ENCODE measurements at places on chromosomes 2 and 18.

- DNase-seq = no peak
These were observed 119.0 kb upstream of the KLHL14 start for GRCh38 chr18:32891797-32892196.

DNA sequence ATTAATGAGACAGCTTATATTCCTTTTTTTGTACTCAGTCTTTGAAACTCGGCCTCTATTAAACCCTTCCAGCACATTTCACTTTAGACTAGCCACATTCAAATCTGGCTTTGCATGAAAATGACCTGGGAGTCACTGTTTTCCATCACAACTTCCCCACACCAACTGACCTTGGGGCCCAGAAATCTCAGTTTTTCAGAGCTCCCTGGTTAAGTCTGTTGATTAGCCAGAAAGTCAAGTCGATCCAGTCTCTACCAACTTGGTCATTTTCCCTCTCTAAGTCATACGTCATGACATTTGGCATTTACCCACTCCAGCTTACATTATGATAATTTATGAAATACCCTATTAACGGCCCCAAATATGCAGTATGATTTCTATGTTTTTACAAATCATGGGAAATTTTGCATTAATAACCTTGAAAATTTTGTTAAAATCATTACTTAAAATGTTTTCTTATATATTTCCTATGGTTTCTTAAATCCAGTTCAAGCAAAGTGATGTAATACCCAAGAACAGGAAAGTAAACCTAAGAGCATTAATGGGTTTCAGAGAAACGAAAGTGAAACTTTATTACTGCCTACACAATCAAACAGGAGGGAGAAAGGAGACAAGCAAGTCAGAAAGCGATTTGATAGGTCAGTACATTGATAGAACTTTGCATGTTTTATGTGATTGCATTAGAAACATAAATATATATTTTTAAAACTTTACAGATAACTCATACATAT is 77.1 kb downstream of the SPATS2L start:
- no peak for DNase-seq

DNA sequence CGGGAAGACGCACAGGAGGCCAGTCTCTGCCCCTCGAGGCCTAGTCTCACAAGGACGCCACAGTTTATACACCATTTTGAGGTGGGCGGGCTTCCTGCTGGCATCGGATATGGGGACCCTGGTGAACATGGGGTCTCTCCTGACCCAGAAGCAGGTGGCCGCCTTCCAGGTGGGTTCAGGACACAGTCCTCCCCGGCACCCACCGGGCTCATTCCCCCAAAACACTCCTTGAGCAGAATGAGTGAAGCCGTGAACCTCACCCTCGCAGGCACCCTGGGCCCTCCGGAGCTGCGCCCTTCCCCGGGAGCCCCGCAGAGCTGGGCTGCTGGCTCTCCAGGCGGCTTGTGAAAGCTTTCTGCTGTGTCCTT is 6.5 kb downstream of the NFATC1 start:
- no peak for DNase-seq

GRCh38 chr18:40875101-40875615 is 1079.9 kb upstream of the PIK3C3 start:
- DNase-seq = no peak

- no peak for DNase-seq
These were observed 25.7 kb downstream of the RPE start for GRCh38 chr2:210028178-210028577.

- DNase-seq = no peak
These were observed 28.9 kb downstream of the MGAT5 start for GRCh38 chr2:134282629-134283400.
